GM12892 (cell line): ENCODE measurements at places on chromosomes 11 and 22.

- DNase-seq, result no peak
Measured at GRCh38 chr11:112321501-112322172, 61.0 kb upstream of the PLET1 start.

DNA sequence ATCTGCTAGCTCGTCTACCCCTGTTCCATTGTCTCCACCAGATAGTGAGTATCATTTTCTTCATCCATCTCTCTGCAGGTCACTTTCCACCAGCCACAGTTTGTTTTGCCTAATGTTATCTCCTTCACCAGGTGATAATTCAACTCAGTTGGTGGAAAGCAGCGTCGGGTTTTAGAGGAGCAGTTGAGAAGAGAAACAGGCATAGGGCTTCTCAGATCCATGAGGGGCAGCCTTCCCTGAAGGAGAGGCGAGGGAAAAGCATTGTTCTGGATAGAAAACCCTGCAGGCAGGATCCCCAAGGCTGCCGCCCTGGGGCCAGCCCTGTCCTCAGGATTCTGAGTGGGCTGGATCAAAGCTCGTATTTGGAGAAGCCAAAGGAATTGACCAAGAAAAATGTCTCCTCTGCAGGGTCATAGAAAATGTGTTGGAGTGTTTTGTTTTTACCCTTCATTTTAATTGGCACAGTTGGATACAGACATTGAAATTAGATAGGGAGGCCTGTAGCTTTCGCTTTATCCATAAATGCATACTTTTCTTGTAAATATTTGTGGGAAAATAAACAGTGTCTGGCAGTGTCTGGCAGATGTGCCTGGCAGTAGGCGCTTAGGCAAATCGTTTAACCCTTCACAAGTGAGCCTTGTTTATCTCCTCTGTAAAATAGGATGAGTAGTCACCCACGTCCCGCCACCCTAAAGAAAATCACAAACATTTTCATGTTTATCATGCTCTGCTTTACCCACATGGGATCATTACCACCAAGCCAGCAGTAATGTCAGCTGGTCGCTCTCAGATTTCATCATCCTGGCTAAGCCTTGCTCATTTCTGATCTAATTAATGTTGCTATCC, 73.4 kb upstream of the TTC12 start:
- DNase-seq, result no peak

DNA sequence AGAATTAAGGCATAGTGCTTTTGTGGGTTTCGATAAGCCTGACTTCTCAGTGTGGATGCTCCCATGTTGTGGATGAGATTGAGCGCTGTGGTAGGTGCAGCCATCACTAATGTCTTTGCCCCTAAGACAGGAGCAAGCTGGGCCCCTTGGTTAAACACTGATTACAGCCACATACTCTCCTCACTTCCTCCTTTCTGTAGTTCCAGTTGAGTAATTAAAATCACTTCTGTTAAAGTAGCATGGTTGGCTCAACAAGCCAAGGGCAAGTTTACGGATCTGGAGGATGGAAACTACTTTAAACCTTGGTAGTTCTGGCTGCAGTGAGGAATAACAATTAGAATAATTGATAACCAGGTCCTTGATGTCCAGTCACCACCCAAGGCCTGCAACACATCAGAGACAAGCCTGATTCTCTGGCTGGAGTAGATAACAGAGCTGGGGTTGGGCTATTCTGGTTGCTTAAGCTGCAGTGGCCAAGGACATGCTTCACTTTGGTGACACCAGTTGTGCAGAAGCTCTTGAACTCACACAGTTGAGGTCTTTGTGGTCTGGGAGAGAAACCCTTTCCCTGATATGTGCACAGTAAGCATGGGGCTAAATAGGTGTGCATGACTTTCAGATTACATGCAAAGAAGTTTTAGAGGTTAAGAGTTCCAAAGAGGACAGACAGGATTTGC, 81.3 kb downstream of the KIRREL3 start:
- DNase-seq, result no peak

DNA sequence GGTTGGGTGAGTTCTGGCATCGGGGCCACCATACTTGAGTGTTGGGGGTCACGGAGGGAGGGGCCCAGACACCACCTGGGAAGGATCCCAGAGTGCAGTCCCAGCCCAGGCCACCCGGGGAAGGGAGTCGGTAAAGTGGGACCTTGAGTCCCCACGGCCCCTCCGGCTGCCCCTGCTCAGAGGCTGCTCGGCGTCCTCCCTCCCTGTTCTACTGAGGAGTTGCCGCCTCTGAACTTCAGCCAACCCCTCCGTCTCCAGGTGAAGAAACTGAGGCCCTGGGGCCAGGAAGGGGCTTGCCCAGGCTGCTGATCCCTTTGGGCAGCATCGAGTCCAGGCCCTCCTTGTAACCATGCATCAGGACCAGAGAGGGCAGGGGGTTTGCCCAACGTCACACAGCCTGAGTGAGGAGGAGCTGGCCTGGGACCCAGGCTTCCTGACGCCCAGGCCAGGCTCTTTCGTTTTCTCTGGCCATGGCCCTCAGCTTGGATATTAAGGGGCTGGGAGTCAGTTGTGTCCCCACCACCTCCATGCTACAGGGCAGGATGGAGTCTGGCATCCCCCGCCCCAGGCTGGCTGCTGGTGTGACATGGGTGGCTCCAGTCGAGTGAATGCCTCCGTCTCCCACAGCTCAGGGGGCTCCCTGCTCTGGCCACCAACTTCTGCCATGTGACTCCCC, 1.3 kb downstream of the PARVG start:
- DNase-seq, result no peak

- no peak for DNase-seq
Measured at GRCh38 chr11:110856996-110857812, 145.0 kb upstream of the ARHGAP20 start.

DNA sequence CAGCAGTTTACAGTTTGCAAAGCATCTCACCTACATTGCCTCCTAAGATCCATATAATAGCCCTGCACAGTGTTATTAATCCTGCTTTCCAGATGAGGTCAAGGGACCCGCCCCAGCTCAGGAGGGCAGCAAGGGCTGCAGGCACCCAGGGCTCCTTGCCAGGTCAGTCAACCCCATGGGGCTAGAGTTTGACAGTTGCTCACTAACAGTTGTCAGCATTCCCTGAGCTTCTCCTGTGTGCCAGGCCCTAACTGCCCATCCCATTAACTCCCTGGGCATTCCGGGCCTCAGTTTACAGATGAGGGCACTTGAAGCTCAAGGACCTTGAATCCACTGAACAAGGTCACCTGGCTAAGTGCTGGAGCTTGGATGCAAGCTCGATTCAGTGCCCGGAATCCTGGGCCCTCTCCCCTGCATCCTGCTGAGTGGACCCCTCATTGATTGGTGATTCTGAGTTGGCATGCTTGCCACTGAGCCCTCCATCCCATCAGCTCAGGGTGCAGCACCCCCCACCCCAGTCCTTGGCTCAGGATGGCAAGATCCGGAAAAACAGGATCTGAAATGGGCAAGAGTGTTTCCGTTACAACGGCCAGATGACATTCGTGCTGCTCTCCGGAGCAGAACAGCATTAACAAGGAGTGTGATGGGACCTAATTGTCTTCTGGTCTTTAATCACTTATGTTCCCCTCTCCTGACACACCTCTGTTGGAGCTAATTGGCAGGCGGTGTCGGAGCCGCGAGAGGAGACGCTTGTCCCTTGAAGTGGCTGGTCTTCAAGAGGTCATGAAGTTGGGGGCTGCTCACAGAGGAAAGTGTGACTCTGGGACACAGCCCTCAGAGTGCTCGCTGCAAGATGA, 87.4 kb upstream of the SHISAL1 start:
- no peak for DNase-seq

DNA sequence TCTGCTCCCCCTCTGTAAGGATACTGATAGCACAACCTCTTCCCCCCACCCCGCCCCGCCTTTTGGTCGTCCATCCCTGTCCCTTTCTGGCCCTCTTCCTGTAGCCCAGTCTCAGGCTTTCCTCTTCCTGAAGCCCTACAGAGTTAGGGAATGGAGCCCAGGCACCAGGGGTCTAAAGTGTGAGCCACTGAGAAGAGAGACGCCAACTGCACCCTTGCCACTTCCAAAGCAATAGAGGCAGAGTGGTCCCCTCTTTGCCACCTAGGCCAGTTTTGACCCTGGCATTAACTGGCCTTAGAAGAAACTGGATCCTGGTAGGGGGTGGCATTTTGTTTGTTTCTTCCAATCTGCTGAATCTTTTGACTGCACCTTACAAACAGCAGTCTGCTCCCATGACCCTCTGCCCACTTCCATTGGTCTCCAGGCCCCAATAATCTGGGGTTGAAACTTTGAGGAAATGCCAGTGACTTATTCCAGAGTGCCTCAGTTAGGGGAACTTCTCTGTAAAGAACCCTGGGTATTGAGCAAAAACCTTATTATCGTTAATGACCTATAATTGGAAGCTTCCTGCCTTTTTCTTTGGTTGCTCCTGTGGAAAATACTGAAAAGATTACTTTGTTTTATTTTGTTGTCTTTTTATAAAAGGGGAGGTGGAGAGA, 9.7 kb upstream of the GRK2 start:
- no peak for DNase-seq

- no peak for DNase-seq
Measured at GRCh38 chr11:10779086-10779485, 28.0 kb downstream of the CTR9 start.

DNA sequence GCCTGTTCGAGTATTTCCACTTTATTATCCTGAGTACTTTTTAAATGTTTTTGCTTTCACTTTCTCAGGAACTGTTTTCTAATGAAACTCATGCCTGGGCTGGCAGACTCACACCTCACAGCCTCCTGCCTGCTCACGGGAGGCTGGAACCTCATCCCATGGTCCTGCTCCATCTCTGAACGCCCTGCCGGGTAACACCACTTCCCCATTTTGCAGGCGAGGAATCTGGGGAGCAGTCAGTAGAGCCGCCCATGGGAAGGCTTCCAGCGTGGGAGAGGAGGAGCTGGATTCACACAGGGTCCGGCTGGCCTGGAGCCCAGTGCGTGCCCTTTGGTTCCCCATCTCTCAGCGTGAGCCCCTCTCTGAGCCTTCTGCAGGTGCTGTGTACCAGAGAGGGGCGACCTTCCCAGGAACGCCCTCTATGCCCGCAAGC, 53.6 kb downstream of the SCUBE1 start:
- no peak for DNase-seq

DNA sequence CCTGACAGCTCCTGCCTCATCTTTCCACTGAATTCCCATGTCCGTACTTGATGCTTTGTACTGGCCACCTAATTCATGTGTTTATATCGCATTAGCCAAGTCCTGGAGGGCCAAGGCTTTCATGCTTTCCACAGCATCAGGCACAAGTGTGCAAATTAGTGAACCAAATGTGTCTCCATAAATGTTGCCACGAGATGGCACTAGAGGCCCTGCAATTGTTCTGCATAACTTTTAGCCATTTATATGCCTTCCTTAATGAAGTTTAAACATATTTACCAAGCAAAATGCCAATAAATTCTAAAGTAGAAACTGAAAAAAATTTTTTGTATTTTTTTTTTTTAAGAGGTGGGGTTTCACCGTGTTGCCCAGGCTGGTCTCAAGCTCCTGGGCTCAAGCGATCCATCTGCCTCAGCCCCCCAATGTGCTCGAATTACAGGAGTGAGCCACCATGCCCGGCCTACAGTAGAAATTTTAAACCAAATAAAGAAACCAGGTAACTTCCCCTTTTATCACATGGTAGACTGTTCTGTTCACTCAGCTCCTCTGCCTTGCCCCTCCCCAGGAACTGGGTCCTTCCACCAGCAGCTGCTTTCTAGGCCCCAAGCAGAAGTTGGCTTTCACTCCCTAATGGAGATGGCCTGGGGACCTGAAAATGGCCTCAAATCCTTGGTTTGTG, 20.8 kb upstream of the IL18BP start:
- no peak for DNase-seq

GRCh38 chr22:44179989-44180705, 578 bp upstream of the PARVG start:
- DNase-seq, result no peak

GRCh38 chr11:35242412-35243242, 103.7 kb downstream of the CD44 start:
- no peak for DNase-seq

DNA sequence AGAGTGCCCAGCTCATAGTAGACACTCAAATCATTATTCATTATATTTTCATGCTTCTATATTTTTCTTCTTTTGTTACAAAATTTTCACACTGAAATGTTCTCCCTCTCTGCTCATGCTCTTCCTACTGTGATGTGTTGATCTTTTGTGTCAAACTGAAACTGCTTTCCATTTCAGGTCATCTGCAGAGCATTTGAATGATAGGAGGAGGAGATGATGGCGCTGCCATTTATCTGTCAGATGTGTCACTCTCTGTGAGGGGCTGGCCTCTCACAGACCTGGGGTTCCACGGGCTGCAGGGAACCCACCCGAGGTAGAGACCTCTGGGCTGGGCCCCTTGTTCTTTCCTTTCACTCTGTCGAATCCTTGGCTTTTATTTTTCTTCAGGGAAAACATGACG, 41.1 kb downstream of the OR10A6 start:
- no peak for DNase-seq

DNA sequence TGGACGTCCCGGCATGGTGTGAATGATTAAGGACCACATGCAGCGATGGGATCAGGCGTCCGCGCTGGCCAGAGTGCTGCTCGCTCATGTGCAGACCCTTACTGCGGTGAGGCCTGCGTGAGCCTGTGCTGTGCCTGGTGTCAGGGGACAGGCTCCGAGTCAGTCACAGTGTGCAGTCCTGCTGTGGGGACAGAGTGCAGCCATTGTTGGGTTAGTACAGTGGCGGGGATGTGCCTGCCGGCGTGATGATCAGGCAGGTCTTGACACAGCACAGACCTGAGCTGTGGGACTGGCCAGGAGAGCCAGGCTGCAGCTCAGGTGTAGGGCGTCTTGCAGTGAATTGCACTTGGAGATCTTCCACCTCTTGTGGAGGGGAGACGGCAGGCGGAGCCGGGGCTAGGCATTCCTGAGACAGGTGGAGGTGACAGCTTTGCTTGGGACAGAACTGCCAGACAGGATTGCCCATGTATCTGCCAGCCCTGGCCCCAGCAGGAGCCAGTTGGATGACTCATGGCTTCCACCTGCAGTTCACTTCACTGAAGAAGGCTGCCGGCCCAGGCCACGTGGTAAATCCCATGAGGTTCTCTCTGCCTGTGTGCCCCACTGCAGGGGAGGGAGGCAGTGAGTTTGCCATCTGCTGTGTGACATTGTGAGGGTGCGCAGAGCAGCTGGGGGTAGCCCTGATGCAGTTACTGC, 17.3 kb downstream of the TRMU start:
- no peak for DNase-seq

DNA sequence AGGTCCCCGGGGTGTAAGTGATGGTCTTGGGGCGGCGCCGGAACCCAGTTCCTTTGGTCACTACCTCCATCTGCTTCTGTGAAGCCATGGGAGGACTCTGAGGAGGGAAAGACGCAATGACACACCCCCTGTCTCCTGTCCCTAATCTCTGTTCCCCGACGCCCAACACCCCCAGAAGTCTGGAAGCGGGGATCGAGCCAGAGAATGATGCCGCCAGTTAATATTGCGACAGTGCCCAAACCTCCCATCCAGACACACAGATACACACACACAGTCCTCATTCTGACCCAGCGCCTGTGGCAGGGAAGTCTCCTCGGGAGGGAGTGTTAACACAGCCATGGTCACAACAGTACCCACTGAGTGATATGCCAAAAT, 352 bp downstream of the C22orf23 start:
- DNase-seq, result no peak

GRCh38 chr11:103849366-103849765, 187.1 kb upstream of the DDI1 start:
- no peak for DNase-seq

- no peak for DNase-seq
Measured at GRCh38 chr11:114396916-114397315, 3.4 kb downstream of the C11orf71 start.

- peak; percentile 78 for DNase-seq
Measured at GRCh38 chr22:20857838-20858614, 585 bp downstream of the PI4KA start.

GRCh38 chr22:32650553-32651345, 150.8 kb upstream of the TIMP3 start:
- DNase-seq, result no peak
